ENCODE measurements at places on chromosomes 2 and 18. TPM values are rescaled to one million over a fixed set of nuclear protein-coding genes. Genes with fewer than 3 reads are reported as not detected.
A peak's percentile ranks its signal among the peaks of the same experiment; 100 is the strongest.

TCF23 gene
- 0.14 TPM for total RNA-seq

AQP12B gene
- total RNA-seq = not detected

POTEF gene
- total RNA-seq = 13.6 TPM

DNA sequence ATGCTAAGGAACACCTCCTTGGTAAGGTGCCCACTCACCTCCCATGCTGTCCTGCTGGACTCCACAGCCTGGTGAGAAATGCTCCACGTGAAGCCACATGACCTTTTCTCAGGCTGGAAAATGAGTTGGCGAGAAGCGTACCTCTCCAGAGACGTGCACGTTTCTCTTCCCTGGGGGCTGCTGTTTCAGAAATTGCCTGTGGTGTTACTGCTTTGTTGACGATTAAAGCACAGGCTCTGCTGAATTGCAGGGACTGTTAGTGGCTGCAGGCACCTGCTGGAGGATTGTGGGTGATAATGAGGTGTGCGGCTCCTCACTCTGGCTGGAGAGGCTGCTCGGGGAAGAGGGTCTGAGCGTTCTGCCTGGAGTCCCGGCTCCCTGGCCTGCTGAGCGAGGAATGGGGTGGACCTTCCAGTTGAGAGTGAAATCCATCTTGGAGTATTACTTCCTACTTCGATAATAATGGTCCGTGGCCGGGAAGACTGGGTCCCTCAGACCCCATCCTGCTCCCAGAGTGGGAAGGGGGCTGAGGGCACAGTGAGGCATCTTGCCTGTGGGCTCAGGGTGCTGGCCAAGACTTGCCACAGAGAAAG is 199.3 kb upstream of the HDAC4 start:
- no peak overlapping the region for H3K27ac ChIP-seq
- DNase-seq = no peak
- peaks cover 13% of the 10 kb centered on the region for H3K4me1 ChIP-seq
- no peak overlapping the region for H3K4me3 ChIP-seq
- no peaks in the 10 kb centered on the region for H3K27me3 ChIP-seq

TEX51 gene
- total RNA-seq = not detected

- H3K36me3 ChIP-seq = no peaks in the 10 kb centered on the region
- H3K27ac ChIP-seq = no peak overlapping the region
- peaks cover 46% of the 10 kb centered on the region for H3K27me3 ChIP-seq
- H3K4me1 ChIP-seq = peaks cover 14% of the 10 kb centered on the region
These were observed 461.6 kb downstream of the BCL11A start for GRCh38 chr2:60091894-60092293.

GRCh38 chr2:150168595-150169236 is 318.8 kb downstream of the RND3 start:
- H3K4me3 ChIP-seq = no peak overlapping the region
- H3K27me3 ChIP-seq = no peaks in the 10 kb centered on the region
- H3K36me3 ChIP-seq = peaks cover 9% of the 10 kb centered on the region
- H3K4me1 ChIP-seq = peaks cover 11% of the 10 kb centered on the region
- DNase-seq = no peak
- H3K27ac ChIP-seq = no peak overlapping the region

DNA sequence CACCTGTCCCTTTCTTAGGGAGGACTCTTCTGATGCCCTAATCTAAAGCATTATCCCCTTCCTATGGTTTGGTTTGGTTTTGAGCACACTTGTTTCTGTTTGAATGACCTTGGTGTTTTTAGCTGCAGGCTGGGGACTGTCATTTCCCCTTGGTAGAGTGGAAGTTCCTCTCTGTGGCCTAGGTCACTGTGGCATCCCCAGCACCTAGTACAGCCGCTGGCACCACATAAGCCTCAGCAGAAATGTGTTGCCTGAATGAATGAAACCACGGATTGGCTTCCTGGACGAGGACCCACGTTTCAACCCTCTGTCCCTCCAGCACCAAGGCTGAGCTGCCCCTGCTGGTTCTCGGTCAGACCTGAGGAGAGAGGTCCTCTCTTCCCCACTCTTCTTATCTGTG is 159.9 kb downstream of the CTIF start:
- H3K27me3 ChIP-seq = no peaks in the 10 kb centered on the region
- no peak for DNase-seq
- no peaks in the 10 kb centered on the region for H3K36me3 ChIP-seq
- no peak overlapping the region for H3K4me3 ChIP-seq
- H3K4me1 ChIP-seq = no peaks in the 10 kb centered on the region

DNA sequence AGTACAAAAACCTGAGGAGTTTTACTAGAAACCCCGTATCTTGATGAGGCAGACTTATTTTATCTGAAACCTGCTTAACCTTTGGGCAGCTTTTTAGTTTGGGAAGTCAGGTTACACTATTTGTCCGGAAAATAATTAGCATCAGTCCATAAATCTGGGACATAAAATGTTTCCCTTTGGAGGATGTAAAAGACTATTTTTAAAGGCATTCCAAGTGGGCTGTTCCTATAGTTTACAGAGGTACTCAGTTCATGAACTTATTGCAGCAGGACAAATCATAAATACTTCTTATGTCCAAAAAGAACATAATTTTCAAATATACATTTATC is 6.3 kb downstream of the HTR2B start:
- H3K4me3 ChIP-seq = no peak overlapping the region
- H3K36me3 ChIP-seq = no peaks in the 10 kb centered on the region

DTNA gene
- 16.9 TPM for total RNA-seq

UPP2 gene
- total RNA-seq = not detected

GRCh38 chr2:68764806-68765311 is 30.2 kb downstream of the ARHGAP25 start:
- H3K27ac ChIP-seq = peak overlapping the region; percentile 71
- H3K4me3 ChIP-seq = no peak overlapping the region
- no peaks in the 10 kb centered on the region for H3K36me3 ChIP-seq
- H3K4me1 ChIP-seq = peaks cover 38% of the 10 kb centered on the region
- no peak for DNase-seq

DNA sequence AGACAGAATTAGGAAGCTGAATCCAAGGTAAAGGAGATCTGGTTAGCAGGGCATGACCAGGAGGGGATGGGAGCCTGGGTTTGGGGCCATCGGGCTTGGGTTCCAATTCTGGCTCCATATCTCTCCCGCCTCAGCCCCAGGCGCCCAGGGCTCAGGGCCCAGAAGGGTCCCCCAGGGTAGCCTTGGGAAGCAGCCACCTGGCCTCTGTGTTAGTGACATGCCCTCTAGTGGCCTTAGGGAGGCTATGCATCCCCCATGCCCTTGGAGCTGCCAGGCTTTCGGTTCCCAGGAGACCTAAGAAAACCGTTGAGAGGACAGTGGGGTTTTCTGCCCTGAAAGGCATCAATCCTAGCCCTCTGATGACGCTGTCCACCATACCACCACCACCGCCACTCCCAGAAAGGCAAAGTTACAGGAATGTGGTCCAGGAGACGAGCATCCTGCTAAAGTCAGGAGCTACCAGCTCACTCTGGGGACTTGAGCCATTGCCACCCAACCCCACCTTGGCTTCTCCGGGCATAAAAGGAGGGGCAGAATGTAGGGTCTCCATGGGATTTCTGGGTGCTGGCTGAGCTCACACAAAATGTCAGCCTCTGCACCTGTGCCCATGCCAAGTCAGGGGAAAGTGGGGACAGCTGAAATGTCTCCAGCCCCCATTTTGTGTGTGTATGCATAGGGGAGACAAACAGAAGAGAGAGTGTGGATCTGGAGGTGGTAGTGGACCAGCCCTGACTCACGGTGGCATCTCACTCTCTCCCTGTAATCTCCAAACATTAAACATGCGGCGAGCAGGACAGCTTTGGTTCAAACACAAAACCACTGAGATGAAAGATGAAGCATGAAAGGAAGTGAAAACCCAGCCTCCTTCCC is 56.5 kb downstream of the EMX1 start:
- H3K27ac ChIP-seq = no peak overlapping the region
- H3K27me3 ChIP-seq = no peaks in the 10 kb centered on the region
- H3K36me3 ChIP-seq = no peaks in the 10 kb centered on the region
- H3K4me1 ChIP-seq = peaks cover 46% of the 10 kb centered on the region
- H3K4me3 ChIP-seq = no peak overlapping the region

Measured in WTC11 (cell line).